ENCODE measurements at places on chromosomes 4 and X.

DNA sequence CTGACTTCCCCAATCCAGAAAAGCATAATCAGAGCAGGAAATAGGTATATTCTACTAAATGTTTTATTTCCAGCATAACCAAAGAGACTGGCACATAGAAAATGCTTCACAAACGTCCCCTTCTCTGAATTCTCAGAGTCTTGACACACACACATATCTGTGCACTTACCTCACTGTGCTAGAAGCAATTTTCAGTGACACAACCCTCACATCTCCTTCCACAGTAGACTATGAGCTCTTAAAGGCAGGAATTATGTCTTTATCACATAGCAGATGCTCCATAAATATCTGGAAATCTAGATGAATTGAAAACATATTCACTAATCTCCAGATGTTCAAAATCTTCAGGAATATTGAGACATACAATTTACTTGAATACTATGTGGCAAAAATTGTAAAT is 5.9 kb downstream of the SOWAHB start:
- peak; percentile 11 for DNase-seq

GRCh38 chr4:88202443-88202842 is 44.0 kb upstream of the ABCG2 start:
- no peak for DNase-seq

DNA sequence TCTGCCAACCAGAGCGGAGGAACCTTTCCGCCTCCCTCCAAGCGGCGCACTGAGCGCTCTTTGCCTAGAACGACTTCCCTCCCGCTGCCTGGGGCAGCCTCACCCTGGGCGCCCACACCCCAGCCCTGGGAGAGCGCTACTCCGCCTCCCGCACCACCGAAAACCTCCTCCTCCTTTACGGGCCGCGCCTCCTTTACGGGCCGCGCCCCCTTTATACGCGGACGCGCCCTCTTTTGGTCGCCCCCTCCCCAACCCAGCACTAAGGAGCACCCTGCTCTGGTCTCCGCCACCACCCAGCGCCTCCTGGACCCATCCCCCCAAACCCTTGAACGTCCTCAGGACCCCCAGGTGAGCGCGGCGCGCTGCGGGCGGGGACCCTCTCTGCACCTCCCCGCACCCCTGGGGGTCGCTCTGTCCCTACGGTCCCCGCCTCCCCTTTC is 586 bp upstream of the NSG1 start:
- DNase-seq = no peak

GRCh38 chrX:72269671-72270251 is 7.3 kb downstream of the RPS4X start:
- DNase-seq = peak; percentile 83

GRCh38 chr4:161642708-161643107 is 521.1 kb downstream of the FSTL5 start:
- DNase-seq = no peak

- no peak for DNase-seq
Measured at GRCh38 chrX:18917831-18918230, 66.1 kb downstream of the PHKA2 start.

GRCh38 chr4:154959756-154960155 is 178.7 kb downstream of the RBM46 start:
- DNase-seq = no peak

GRCh38 chr4:78734441-78735162 is 41.5 kb upstream of the BMP2K start:
- DNase-seq = no peak

- peak; percentile 62 for DNase-seq
Measured at GRCh38 chrX:12814420-12814819, 23.2 kb downstream of the PRPS2 start.

DNA sequence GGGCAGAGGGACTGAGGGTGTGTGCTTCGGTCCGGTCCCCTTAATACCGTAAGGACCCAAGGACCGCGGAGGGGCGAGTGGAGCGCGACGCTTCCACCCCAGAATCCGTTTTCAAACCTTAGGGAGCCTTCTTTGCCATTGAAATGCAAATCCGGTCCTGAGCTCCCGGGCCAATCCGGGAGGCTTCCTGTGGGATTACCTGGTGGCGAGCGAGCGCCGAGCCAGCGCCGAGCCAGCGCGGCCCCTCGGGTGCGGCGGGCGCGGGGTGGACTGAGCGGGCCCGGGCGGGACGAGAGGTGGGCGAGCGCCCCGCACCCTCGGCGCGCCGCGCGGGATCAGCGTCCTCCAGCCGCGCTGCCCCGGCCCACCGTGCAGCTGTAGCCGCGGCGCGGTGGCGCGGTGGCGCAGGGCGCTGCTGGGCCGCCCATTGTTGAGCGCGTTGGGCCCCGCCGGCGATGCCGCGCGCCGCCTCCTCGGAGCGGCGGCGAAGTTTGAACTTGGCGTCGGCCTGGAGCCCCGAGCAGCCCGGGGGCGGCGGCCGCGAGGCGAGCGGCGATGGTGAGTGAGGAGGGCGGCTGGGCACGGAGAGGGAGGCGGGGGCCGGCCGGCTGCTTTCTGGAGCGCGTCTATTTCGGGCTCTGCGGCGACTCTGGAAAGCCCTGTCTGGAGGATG is 208.7 kb downstream of the SOWAHB start:
- peak; percentile 28 for DNase-seq

DNA sequence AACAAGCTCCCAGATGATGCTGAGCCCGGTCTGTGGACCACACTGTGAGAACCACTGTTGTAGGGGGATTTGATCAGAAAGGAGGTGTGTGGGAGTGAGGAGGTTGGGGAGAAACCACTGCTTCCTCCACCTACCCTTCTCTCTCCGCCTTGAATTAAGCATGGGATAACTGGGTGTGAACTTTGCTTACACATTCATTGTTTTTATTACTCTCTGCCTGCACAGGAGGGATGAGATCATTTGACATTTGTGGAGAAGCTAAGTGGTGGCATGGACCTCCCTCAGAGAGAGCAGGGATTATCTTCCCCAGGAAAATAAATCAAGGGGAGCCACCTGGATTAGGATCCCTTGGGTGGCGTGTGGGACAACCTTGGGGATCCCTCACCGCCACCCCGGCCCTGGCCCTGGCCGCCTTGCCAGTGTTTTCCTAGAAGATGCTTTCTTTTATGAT is 212.1 kb upstream of the ATP6AP2 start:
- DNase-seq = no peak

All from IMR-90 (cell line).